SK-MEL-5 (cell line): ENCODE measurements at places on chromosomes 1 and 21. TPM values are rescaled to one million over a fixed set of nuclear protein-coding genes. Genes with fewer than 3 reads are reported as not detected.

DNA sequence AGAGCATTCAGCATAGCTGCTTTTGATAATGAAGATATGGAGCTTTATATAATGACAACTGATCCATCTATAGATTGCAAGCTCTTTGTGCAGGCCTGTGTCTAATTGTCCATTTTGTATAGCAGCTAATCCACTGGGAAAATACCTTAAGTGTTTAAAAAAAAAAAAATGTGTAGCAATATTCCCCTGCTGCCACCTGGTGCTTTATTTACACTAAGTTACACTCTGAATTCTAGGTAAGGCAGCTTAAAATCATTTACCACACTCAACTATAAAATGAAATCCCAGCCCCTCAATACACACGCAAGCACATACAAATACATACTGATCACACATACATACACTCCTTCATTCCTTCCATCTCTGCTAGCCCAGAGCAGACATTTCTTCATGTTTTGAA is 49.1 kb upstream of the BCL9 start:
- DNase-seq, result no peak

DNA sequence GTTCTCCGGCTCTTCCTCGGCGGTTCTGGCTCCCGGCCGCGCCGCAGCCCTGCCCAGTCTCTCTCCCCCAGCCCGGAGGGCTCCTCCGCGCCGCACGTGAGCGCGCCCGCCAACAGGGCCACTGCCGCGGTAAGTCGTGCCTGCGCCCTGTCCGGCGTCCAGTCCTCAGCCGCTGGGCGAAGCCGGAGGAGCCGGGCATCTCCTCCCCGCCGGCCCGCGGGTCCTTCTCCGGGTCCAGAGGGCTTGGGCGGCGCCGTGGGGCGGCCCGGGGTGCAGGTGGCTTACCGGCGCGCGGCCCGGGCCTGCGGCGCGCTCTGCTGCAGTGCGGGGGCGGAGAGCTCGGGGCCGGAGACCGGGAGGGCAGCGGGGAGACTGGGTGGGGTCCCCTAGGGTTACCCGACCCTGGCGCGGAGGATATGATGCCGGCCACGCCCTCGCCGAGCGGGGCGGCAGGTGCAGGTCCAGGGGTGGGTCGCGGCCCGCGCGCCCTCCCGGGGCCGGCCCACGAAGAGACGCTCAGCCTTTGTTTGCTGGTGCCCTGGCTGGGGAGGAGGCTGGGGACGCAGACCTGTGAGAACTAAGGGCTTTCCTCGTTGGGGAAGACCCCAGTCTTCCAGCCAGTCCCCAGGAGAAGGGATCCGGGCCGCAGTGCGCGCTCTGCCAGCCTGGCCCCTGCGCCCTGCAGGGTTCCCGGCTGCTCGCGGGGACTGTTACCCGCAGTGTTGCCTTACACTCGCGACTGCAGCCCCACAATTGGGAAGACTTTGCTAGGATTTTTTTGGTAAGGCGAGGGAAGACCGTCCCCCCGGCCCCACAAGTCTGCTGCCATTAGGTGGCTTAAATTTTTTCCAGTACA is at the start of gene DOP1B:
Gene DOP1B, plus strand, starts transcription at position 10 of the 856 bp plus-strand sequence. CDS start 7,910 bp downstream, outside the sequence.
- DNase-seq, result no peak

- no peak for DNase-seq
Observed at GRCh38 chr1:231095595-231095994, 55.5 kb upstream of the FAM89A start.

- DNase-seq, result no peak
Observed at GRCh38 chr1:188877668-188878067, 1600.0 kb downstream of the BRINP3 start.

- no peak for DNase-seq
Observed at GRCh38 chr1:231554969-231555368, 26.5 kb downstream of the TSNAX start.

DNA sequence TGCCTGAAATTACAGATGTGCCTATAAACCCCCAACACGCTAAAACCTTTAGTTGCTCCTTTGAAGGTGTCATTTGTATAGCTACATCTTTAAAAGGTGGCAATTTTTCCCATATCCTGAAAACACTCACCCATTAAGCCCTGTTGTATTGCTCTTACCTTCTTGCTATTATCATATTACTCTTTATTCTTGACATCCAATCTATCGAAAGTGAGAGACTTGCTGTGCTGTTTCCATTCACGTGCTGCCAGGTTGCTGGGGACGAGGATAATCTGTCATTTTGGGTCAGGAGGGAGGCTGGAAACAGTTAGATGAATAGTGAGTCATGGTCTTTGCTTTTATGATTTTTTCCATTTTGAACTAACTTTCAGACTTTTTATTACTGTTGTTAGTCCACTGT is 213.0 kb upstream of the PRMT6 start:
- DNase-seq, result no peak

DNA sequence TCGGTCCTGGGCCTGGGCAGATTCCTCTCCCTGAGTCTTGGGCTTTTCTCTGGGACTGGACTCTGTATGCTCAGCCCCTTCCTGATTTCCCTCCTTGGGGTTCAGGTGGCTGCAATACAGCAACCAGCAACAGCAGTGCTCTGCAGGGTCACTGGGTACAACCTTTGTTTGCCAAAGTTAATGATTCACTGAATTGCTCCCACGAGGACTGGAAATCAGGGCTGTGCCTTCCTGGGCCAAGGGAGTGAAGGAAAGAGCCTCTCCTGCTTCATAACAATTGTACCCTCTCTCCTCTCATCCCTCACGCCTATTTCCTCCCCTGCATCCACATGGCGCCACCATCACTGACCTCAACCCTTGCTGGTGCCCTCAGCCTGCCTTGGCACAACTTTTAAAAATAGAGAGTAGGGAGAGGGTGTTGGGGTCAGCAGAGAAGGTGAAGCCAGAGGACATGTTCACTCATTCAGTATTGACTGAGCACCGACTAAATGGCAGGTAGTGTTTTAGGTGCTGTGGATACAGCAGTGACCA is 52.8 kb upstream of the GOLT1A start:
- DNase-seq, result no peak

DNA sequence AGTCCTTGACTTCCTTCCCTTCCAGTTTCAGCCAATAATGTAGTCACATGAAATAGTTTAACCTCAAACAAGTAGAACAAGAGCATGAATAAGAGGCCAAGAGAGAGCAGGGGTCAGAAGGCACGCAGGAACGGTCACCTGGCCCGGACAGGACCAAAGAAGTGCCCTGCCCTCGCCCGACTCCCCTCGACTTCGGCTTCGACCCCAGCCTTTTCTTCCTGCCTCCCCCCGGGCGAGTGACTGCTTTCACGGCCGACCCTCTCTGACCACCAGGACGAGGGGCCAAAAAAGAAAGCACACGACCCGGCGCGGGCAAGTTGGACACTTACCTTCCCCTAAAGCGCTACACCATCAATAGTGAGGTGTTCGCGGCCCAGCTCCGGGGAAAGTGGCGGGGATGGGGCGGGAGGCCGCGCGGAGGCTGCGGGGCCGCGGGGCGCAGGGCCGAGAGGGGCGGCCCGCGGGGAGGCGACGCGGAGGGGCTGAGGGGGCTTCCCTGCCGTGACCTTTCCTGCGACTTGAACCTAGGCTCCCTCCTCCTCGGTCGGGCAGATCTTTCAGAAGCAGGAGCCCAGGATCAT is 519 bp downstream of the RERE start:
- DNase-seq, result no peak

- no peak for DNase-seq
Observed at GRCh38 chr1:155196103-155196892, 11.4 kb downstream of the THBS3 start.

- DNase-seq, result no peak
Observed at GRCh38 chr1:30316056-30316455, 407.3 kb downstream of the MATN1 start.

GRCh38 chr1:10553118-10553517 is 78.4 kb downstream of the PEX14 start:
- no peak for DNase-seq

GRCh38 chr1:205449254-205449749 is 6.5 kb downstream of the BLACAT1 start:
- DNase-seq, result no peak

GRCh38 chr1:154736841-154737240 is 128.9 kb upstream of the ADAR start:
- DNase-seq, result no peak

DNA sequence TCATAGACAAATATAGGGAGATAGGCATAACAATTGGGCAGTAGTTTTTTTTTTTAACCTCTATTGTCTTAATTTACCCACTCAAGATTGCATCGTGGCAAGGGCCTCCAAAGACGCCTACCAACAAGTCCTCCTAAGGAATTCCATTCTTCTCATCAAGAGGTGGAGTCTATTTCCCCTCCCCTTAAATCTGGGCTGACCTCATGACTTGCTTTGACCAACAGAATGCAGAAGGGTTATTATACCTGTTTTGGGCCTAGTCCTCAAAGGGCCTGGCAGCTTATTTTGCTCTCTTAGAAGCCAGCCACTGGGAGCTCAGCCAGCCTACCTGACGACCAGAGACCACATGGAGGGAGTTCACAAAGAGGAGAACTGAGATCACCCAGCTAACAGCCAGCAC is 92.3 kb downstream of the COQ8A start:
- no peak for DNase-seq

Gene WDTC1
- total RNA-seq, result 9.0 and 10.2 TPM in 2 replicates

Gene GJB3
- not detected in 2 replicates for total RNA-seq

Gene AGT
- total RNA-seq, result not detected in 2 replicates

Gene DMBX1
- total RNA-seq, result 0.03 TPM in 1 of 2 replicates, not detected in the other

Gene ASCL5
- total RNA-seq, result not detected in 2 replicates
